ENCODE measurements at places on chromosomes 1 and 21. TPM values are rescaled to one million over a fixed set of nuclear protein-coding genes. Genes with fewer than 3 reads are reported as not detected.

The ARMH1 gene
- 7.9 TPM for total RNA-seq

The KIF21B gene
- 72.5 TPM for total RNA-seq

The CNN3 gene
- total RNA-seq, result not detected

The SLC5A9 gene
- not detected for total RNA-seq

The HES4 gene
- not detected for total RNA-seq

The MAEL gene
- not detected for total RNA-seq

The PATJ gene
- total RNA-seq, result 0.95 TPM

The TNFRSF4 gene
- 1.4 TPM for total RNA-seq

The LRRC8B gene
- total RNA-seq, result 8.8 TPM

The S1PR1 gene
- total RNA-seq, result not detected

The DNAJC16 gene
- total RNA-seq, result 16.8 TPM

The LRRC7 gene
- not detected for total RNA-seq

The COP1 gene
- total RNA-seq, result 92.6 TPM

The CD48 gene
- 131 TPM for total RNA-seq

The TMEM125 gene
- total RNA-seq, result 0.44 TPM

The SELL gene
- 2.2 TPM for total RNA-seq

The AADACL4 gene
- total RNA-seq, result not detected

The ARHGAP30 gene
- 86.7 TPM for total RNA-seq

The PTPN22 gene
- 53.5 TPM for total RNA-seq

The LRRC38 gene
- not detected for total RNA-seq

The CFHR3 gene
- not detected for total RNA-seq

The OR2L2 gene
- 0.10 TPM for total RNA-seq

The AZIN2 gene
- 0.94 TPM for total RNA-seq

The GBP5 gene
- total RNA-seq, result not detected

The TBX15 gene
- total RNA-seq, result not detected

The PTAFR gene
- 24.5 TPM for total RNA-seq

The CLEC20A gene
- not detected for total RNA-seq

The WNT2B gene
- 0.63 TPM for total RNA-seq

The CLDN14 gene
- not detected for total RNA-seq

The HTR6 gene
- not detected for total RNA-seq

The SPRR4 gene
- not detected for total RNA-seq

The C4BPA gene
- total RNA-seq, result not detected

The TNFRSF14 gene
- 18.9 TPM for total RNA-seq

The CFHR5 gene
- total RNA-seq, result not detected

The LYPD8 gene
- not detected for total RNA-seq

The PDPN gene
- not detected for total RNA-seq

The RASSF5 gene
- total RNA-seq, result 30.0 TPM

The OR2T29 gene
- not detected for total RNA-seq
